ENCODE measurements at places on chromosomes 4 and X.

- DNase-seq = no peak
Measured at GRCh38 chr4:136935871-136936270, 596.4 kb downstream of the PCDH18 start.

DNA sequence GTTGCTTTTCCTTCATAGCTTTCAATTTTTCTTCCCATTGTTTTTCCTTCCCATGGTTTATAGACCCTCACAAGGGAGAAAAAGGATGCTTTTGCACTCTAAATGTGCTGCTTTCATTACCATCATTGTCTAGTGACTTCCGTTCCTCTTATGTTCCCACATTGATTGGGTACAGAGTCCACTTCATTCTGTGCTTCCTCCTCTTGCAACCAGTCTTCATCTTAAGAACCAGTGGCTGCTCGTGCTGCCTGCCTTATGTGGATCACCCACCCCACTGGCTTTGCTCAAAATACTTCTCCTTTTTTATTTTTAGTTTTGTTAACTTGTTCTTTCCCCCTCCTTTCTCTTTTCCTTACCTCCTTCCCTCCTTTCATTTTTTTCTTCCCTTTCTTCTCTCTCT, 76.5 kb upstream of the BOD1L1 start:
- no peak for DNase-seq

DNA sequence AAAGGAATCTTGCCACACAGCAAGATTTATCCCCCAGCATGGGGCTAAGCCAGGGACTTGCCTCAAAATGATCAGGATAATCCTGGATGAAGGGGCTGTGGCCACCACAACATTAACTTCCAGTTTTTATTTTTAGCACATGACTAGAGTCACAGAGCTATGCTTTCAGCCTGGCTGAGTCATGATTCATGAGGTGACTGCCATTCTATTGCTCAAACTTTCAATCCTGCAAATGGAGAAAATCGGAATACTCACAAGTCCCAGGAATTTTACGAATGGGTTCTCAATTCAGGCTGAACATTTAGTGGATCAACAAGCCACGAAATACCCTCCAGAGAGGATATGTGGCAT, 70.7 kb upstream of the HPGD start:
- DNase-seq = no peak

GRCh38 chr4:139633661-139634060, 32.0 kb upstream of the MGST2 start:
- DNase-seq = no peak

- no peak for DNase-seq
Measured at GRCh38 chrX:2483398-2484060, 17.2 kb downstream of the DHRSX start.

GRCh38 chr4:6291784-6292297, 22.2 kb downstream of the WFS1 start:
- DNase-seq = no peak

- DNase-seq = no peak
Measured at GRCh38 chr4:8854931-8855330, 16.7 kb downstream of the HMX1 start.

GRCh38 chr4:126364311-126364911, 1049.7 kb downstream of the FAT4 start:
- DNase-seq = no peak

DNA sequence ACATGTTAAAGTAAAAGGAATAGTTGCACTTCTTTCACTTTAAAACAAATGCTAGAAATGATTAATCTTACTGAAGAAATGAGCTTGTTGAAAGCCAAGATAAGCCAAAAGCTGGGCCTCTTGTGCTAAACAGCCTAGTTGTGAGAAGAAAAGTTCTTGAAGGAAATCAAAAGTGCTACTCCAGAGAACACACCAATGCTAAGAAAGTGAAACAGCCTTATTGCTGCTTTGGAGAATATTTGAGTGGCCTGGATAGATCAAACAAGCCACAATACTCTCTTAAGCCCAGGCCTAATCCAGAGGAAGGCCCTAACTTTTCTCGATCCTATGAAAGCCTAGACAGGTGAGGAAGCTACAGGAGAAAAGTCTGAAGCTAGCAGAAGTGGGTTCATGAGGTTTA, 967.9 kb upstream of the INTU start:
- no peak for DNase-seq

DNA sequence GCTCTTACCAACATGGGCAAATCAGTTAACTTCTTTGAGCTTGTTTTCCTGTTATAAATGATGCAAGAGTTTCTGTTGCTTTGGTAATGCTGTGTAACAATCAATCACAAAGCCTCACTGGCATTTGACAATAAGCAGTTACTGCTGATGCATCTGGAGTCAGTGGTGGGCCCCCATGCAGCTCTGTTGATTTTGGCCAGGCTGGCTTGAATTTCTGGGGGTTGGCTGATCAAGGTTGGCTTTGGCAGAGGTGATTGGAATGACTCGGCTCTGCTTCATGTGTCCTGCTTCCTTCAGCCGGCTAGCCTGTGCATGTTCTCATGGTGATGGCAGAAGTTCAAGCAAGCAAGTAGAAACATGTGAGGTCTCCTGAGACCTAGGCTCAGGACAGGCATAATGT, 90.4 kb downstream of the PHEX start:
- no peak for DNase-seq

DNA sequence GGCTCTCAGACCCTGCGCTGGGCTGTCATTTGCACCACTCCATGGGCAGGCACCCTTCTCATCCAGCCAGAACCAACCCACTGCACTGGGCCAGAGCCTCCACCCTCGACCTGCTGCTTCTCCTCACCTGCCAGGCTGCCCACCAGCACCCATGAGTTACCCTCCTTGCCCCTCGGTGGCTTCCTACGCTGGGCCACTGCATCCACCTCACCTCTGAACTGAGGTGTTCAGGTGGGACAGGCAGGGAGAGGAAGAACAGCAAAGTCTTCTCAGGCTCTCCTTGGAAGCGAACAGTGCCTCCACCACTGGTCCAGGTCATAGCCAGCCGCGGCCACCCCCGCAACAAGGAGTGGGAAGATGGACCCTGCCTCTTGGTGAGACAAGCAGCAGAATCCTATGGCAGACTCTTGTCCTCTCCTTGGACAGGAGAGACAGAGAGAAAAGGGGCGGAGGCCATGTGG, 32.4 kb upstream of the HMX1 start:
- DNase-seq = no peak

DNA sequence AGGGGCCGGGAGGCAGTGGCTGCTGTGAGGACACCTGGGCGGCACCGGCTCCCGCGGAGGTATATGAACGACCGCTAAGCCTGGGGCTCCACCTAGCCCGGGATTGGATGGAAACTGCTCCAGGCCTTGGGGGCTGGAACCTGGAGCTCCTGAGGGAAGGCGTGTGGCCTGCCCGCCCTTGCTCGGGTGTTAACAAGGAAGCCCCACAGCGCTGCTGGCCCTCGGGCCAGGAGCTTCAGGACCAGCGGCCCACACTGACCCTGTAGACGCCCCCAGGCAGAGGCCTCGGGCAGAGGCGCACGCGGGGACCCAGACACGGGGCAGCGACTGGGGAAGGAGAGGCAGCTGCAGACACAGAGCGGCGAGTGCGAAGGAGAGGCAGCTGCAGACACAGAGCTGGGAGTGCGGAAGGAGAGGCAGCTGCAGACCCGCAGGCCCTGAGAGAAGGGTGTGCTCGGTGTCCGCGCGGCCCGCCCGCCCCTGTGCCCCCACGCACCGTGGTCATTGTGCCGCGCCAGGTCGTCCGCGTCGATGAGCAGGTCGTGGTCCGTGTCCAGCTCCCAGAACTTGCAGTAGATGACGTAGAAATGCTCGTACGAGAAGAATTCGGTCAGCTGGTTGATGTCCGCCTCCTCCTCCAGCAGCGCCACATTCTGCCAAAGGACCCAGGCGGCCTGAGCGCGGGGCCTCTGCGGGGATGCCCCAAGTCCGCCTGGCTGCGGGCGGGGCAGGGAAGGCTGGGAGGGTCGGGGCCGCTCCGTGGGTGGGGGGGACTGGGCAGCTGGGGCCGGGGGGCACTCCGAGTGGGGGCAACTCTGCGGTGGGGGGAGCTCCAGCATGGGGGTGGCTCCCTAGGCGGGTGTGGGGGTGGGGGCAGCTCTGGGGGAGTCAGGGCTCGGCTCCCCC, 26.7 kb upstream of the GTPBP6 start:
- DNase-seq = no peak

- DNase-seq = no peak
Measured at GRCh38 chr4:13911256-13911655, 283.7 kb upstream of the BOD1L1 start.

- no peak for DNase-seq
Measured at GRCh38 chr4:176957353-176958118, 164.8 kb upstream of the VEGFC start.

DNA sequence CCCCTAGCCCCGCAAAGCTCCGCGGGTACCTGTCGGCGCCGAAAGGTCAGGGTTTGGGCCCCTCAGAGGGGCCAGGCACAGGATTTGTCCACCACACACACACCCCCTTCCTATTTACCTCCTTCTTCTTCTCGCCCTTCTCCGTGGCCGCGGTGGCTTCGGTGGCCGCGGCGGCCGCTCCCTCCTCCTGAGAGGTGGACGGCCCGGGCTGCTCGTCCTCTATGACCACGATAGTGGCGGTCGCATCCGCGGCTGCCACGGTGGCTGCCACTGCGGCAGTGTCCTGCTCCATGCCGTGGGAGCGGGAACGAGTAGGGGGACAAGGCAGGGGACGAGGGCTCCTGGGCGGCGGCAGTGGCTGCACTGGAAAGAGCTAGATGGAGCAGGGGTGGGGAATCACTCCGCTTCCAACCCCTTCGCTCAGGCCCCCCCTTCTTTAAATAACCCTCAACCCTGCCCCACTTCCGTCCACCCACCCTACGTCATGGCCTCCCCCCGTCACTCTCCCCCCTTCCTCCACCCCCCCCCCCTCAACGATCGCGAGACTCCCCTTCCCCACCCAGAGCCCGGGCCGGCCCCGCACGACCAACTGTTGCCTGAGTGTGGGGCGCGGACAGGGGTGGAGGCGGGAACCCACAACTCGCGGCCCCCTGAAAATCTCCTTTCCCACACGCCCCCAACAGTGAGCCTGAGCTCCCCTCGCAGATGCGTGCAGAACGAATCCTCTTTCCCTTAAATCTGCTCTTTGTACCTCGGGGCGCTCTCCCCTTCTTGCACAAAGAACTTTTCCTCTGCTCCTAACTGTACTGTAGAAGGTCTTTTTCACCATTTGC, at the start of gene SMARCA1:
Gene SMARCA1, minus strand, starts transcription at position 412 of the 833 bp plus-strand sequence. Its CDS starts 120 bp downstream, at position 292.
- DNase-seq = peak; percentile 30

- DNase-seq = no peak
Measured at GRCh38 chrX:121569609-121570008, 522.2 kb downstream of the GLUD2 start.

GRCh38 chr4:57426779-57427395, 316.7 kb upstream of the IGFBP7 start:
- peak; percentile 24 for DNase-seq

- DNase-seq = no peak
Measured at GRCh38 chrX:22698151-22698550, 301.6 kb upstream of the DDX53 start.

DNA sequence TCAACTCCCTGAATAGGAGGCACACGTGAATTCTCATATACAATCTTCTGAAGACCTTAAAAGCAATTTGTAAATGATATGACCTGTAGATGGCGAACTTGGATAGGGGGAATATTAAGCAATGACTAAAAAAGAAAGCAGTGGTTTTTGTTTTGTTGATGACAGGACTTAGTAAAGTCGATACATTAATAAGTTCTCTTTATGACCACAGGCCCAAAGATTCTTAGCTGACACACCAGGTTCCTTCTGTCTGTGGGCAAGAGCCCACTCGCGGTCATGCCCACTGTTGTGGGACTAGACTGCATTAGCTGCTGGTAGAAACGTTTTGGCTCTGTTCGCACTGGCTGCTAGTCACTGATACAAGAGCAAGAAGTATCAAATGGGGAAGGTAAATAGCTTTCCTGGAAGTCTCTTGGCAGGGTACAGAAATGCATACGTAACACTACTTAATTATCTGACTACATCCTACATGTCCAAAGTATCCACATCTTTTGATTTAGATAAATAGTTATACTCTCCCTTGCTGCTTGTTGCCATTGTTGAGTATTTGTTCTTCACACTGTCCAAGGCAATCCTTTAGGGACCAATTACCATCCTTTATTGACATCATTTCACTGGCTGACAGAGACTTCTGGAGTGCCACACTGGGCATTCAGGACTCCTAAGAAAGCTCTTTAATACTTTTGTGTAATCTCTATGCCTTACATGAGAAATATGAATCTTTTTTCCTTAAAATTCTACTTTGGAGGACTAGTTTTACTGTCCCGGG, 31.0 kb downstream of the ALPK1 start:
- DNase-seq = peak; percentile 3
